ENCODE measurements at places on chromosomes 1 and 21. TPM values are rescaled to one million over a fixed set of nuclear protein-coding genes. Genes with fewer than 3 reads are reported as not detected.

Gene OR10Z1
- not detected for total RNA-seq

Gene PTPRC
- 26.6 TPM for total RNA-seq

Gene TDRD5
- total RNA-seq: 3.0 TPM

Gene S100A7
- total RNA-seq: not detected

Gene OR2T35
- total RNA-seq: not detected

Gene ZMYM1
- 25.1 TPM for total RNA-seq

Gene CLIC6
- 1.5 TPM for total RNA-seq

Gene CNIH3
- total RNA-seq: 11.0 TPM

Gene HLX
- total RNA-seq: 18.8 TPM

Gene ATP1B1
- 409 TPM for total RNA-seq

Gene NTMT2
- total RNA-seq: not detected

All from metanephros (tissue), 2 donors.